ENCODE measurements at places on chromosomes 2 and 18.

- no peak overlapping the region for H3K27ac ChIP-seq
- no peaks in the 10 kb centered on the region for H3K36me3 ChIP-seq
- no peaks in the 10 kb centered on the region for H3K4me1 ChIP-seq
- H3K27me3 ChIP-seq: no peaks in the 10 kb centered on the region
- H3K4me3 ChIP-seq: no peak overlapping the region
These were observed 173.2 kb downstream of the MYCN start for GRCh38 chr2:16113568-16113967.

DNA sequence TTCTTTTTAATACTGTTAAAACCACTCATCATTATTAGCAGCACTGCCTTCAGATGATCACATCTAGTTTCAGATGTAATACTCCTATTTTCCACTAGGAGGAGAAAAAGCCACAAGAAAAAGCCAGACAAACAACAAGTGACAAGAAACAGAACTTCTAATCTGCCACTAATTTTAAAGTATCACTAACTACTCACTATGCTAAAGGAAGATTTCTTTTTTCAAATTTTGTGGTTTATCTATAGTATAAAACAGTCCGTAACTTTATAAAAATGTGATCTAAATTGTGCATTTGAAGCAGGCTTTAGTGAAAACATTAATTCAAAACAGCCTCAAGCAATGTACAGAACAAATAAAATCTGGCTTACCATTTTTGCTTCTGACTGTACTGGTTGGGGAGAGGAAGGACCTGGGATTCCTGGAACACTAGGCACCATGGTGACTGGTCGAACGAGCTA lies 56.8 kb downstream of the ATF2 start:
- H3K4me1 ChIP-seq: no peaks in the 10 kb centered on the region
- no peak overlapping the region for H3K4me3 ChIP-seq
- no peak overlapping the region for H3K27ac ChIP-seq
- H3K36me3 ChIP-seq: peaks cover 88% of the 10 kb centered on the region
- no peak for DNase-seq
- H3K27me3 ChIP-seq: no peaks in the 10 kb centered on the region

- H3K4me3 ChIP-seq: no peak overlapping the region
- H3K27ac ChIP-seq: no peak overlapping the region
- no peaks in the 10 kb centered on the region for H3K27me3 ChIP-seq
These were observed 156.2 kb upstream of the KCNH7 start for GRCh38 chr2:162994718-162995117.

DNA sequence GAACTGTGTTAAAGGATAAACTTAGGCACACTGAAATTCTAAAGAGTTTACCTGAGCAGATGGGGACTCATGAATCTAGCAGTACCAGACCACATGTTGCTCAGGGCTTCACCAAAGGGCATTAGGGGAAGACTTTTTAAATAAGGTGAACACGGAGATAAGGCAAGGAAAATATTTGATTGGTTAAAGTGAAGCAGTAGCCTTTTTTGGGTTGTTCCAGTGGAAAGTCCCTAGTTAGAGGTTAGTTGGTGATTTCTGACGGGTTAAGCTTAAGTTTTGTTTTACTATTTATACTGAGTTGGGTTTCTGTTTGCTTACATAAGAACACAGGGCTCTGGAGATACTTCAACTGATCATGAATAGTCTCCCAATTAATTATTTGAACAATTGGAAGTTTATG lies 722.5 kb downstream of the SOCS6 start:
- H3K4me3 ChIP-seq: no peak overlapping the region
- no peak for DNase-seq
- no peaks in the 10 kb centered on the region for H3K4me1 ChIP-seq
- H3K27ac ChIP-seq: no peak overlapping the region
